Sigmoid colon (tissue), 7 donors: ENCODE measurements at places on chromosomes 3 and 15.
A peak's percentile ranks its signal among the peaks of the same experiment; 100 is the strongest.

DNA sequence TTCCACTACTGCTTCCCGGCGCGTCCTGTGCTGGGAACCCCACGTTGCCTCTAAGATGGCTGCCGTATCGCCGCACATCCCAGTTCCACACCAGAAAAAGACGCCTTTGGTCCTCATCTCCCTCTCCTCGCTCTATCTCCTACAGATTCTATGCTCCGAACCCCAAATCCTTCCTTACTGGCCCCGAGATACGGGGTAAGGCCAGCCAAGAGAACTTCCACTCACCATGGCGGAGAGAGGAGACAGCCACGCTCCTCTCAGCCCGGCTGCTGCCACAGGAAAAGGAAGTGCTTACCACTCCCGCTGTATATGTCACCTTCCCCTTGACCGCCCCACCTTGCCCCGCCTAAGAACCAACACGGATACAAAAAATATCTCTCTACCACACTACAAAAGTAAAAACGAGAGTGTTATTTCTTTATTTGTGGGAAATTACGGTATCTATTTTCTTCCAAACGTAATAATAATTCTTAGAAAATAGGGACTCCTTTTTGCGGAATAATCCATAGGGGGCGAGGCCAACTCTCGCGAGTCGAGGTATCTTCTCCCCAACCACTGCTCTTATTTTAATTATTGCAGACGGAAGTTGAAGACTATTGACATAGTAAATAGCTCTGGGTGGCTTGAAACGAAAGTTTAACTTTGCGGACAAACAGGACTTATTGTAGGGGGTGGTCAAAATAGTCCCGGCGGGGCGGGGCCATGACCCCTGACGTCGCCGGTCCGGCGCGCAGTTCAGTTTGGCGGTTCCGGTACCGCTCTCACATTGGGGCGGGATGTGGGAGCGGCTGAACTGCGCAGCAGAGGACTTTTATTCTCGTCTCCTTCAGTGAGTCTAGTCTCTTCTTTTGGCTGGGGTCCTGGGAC is at the start of the genes RPL4 and ZWILCH:
Gene RPL4 (minus strand): TSS at position 293 of the 867 bp plus-strand sequence. CDS start 65 bp downstream, at position 228.
Gene ZWILCH (plus strand): TSS at position 764 of the 867 bp plus-strand sequence. CDS start 13 bp downstream, at position 777.
- peak; percentile 90 for DNase-seq

DNA sequence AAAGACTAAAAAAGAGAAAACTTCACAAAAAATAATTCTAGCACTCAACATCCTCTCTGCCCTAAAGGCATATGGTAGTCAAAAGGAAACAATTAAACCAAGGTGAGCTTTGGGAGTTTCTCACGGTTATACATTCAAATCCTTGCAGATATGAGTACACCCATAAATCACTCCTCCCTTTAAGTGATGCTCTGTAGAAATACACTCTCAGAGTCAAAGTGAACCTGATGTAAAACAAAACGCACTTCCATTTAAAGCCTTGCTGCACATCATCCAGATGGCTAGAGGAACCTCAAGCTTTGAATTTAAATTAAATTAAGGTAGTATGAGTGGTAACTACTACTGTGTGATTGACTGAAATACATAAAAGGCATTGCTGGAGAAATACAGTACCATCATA is 36.0 kb upstream of the AADAC start:
- DNase-seq, result no peak

DNA sequence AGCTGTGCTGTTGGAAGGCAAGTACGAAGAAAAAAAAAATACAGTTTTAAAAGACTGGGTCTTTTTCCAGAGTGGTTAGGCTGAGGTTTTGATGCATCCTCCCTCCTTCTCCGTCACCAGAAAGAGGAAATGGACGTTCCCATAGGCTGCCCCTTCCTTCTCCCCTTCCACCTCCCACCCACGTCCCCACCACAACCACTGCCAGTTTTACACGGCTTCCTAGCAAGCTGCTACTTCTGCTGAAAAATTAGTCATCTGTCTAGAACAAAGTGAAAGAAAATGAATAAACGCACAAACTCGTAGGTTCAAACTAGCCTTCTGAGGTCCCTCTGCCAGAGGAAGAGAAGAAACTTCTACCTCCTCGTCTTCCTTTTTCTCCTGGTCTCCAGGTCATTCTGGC is 71.6 kb upstream of the RPL35A start:
- DNase-seq, result no peak

DNA sequence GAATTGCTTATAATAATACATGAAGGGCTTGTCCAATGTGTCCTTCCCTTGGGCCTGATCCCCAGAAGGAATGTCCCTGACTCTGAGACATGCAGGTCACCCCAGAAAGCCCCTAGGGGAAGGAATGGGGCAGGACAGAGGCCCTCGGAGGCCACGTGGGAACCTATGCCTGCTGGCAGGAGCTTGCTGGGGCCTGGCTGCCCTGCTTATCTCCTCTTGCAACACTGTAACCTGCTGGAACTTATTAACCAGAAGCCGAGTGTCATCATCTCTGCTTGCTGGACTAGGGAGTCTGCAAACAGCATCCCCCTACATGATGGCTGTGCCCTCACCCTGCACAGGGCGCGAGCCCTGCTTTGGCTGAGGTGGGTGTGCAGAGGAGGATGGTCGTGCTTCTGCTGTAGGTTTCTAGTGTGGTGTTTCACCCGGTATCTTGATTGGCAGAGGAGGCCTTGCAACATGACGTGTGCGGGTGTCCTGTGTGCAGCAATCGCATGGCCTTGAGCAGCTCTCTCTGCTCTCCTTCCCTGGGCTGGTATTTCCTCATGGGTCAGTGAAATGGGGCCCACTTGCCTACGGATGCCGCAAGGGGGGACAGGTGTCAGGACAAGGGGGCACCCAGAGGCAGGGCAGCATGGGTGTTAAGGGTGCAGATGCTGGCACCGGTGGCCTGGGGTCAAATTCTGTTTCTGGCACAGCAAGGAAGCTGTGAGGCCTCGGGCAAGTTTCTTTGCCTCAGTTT is 5.0 kb downstream of the CHST13 start:
- peak; percentile 62 for DNase-seq

DNA sequence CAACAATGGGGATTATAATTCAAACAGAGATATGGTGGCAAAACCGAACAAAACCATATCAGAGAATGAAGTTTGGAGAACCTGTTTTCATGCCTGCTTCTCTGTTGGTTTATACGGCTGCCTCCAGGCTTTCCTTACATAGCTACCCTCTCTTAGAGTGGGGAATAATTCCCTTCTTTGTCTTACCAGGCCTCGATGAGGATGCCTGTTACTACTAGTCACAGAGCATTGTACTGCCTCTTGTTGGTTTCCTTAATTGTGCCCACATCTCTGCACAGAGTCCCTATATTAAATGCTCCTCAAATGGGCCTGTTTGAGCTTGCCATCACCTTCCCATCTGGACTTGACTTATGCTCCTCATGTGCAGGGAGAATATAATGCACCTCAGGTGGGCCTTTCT is 92.9 kb downstream of the NCEH1 start:
- no peak for DNase-seq

DNA sequence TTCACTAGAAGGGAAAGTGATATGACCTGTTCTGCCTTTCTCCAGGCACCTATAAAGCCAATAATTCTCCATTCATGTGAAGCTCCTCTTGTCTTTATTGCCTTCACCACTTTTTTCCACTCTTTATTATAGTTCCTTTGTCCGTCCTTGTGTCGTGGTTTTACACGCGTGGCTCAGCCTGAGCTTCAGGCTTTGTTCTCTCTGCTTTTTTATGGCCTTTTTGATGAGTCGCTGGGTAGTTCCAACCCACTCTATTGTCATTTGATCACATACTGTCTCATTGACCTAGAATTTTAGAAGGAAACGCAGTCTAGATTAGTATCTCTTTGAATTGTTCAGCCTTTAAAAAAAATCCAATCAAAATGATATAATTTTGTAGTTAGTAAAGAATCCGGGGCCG is 403.2 kb downstream of the PTPRG start:
- no peak for DNase-seq

- no peak for DNase-seq
Observed at GRCh38 chr3:15815696-15816095, 17.9 kb upstream of the ANKRD28 start.

DNA sequence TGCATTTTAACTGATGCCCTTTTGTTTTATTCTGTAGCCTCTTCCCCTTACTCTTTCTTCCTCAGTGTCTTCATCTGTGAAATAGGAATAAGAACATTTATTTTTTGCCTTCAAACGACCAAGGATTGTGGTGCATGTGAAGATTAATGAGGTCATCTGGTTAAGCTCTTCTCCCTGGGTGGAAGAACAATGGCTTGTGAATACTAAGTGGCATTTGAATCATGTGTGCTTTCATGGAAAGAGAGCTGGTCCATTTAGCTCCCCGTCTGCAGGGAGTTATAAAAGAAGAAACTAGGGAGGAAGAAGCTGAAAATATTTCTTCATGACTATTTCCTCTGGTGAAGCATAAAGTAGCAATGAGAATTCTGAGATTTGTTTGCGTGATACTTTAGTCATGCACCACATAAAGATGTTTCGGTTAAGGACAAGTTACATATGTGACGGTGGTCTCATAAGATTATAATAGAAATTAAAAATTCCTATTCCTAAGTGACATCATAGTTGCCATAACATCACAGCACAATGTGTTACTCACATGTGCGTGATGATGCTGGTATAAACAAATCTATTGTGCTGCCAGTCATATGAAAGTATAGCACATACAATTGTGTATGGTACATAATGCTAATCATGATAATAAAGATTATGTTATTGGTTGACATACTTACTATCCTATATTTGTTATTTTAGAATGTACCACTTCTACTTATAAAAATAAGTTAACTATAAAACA is 374.3 kb downstream of the RBMS3 start:
- DNase-seq, result no peak

- DNase-seq, result no peak
Observed at GRCh38 chr3:125232401-125232800, 19.9 kb upstream of the SLC12A8 start.

DNA sequence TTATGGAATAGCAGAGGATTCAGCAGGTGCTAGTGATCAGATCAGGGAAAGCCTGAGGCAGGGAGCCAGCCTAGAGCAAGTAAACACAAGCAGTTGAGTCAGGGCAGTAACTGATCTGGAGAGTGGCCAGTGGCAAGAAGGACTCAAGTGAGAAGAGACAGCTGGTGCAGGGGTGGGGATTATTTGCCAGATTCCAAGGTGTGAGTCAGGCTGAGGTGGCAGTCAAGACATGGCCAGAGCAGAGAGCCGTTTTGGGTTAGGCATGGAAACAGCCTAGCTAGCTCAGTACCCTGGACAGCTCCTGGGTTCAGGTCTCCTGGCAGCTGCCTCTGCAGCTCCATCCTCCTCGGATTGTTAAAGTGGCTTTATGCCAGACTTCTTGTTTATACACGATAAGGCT is 281.9 kb upstream of the ONECUT1 start:
- DNase-seq, result no peak

- DNase-seq, result no peak
Observed at GRCh38 chr3:79339846-79340245, 428.0 kb downstream of the ROBO1 start.

- DNase-seq, result no peak
Observed at GRCh38 chr3:47079432-47079831, 84.5 kb downstream of the SETD2 start.

GRCh38 chr3:70249509-70250160 is 62.8 kb downstream of the MDFIC2 start:
- DNase-seq, result no peak

GRCh38 chr15:41971895-41972252 is 483 bp downstream of the EHD4 start:
- DNase-seq, result no peak

- no peak for DNase-seq
Observed at GRCh38 chr3:76362643-76363042, 577.3 kb upstream of the ZNF717 start.

DNA sequence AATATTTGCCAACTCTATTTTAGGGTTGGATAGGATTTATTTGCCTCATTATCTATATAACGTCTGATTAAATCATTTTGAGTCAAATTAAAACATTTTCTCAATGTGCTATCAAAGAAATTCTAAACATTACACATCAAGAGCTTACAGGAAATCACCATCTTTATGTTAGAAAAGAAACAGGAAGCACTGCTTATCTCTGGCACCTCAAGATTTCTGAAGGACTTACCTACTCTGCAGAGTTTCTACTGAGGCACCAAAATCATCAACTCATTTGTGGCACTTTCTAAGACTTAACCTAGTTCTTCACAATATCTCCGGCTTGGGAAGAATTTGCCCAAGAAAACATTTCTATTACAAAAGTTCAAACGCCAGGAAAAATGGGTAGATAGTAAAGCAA is 181.3 kb upstream of the EOMES start:
- no peak for DNase-seq

DNA sequence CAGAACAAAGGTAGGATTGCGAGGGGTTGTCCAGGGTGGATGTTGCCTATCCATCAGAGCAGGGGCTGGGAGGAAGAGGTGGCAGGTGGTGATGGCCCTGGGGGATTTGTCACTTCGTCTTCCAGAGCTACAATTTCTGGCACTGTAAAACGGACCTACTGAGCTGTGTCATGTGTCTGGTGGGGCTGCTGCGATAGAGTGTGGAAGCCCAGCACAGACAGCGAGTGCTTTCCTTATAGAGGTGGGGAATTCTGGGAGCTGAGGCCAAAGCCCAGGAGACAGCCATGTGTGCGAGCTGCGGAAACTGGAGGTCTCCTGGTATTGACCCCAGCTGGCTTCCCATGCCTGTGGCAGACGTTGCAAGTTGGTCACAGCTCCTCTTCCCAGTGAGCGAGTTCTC is 61.2 kb upstream of the SEC22A start:
- no peak for DNase-seq

GRCh38 chr3:4984511-4984864 is 5.3 kb downstream of the BHLHE40 start:
- no peak for DNase-seq

GRCh38 chr3:159139326-159139725 is 337.5 kb downstream of the MFSD1 start:
- no peak for DNase-seq

DNA sequence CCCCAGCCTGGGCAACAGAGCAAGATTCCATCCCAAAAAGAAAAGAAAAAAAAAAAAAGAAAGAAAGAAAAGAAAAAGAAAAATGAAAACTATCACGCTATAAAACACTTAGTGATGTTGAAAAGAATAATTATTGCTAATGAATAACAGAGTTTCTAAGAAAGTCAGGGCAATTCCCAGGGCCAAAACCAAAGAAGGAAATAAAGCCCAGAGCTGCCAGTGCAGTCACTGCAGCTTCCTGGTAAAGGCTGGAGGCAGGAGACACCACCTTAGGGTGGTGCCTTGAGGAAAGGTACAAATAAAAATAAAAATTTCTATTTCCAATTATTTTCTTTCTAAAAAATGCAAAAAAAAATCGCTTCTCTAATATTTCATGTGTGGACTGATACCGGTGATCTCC is 19.7 kb upstream of the UACA start:
- no peak for DNase-seq

DNA sequence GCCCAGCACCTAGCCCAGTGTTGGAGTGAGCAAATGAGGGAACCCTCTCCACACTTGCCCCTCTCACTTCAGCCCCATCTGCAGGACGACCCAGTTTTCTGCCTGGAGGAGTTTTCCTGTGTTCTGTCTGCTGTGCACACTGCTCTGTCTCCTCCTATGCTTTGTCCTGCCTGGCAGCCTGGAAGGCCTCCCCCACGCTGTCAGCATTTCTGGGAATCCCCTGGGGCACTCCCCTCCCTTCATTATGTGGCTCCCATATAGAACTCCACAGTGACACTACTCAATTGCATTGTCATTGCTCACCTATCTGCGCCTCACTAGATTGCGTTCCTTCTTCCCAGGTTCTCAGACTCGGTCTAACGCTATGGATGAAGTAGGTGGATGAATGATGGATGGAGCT is 13.9 kb downstream of the CLSTN2 start:
- DNase-seq, result no peak

GRCh38 chr3:11057655-11058054 is 65.1 kb downstream of the SLC6A1 start:
- DNase-seq, result no peak

- no peak for DNase-seq
Observed at GRCh38 chr3:122186372-122186771, 2.9 kb downstream of the CASR start.

- DNase-seq, result no peak
Observed at GRCh38 chr3:151491525-151491924, 30.7 kb upstream of the IGSF10 start.

- no peak for DNase-seq
Observed at GRCh38 chr3:180467177-180467576, 134.8 kb upstream of the TTC14 start.
